T-helper 9 cell (primary cell): ENCODE measurements at places on chromosomes 5 and 9.

- DNase-seq, result no peak
These were observed 137.6 kb downstream of the ADGRV1 start for GRCh38 chr5:90696153-90696552.

DNA sequence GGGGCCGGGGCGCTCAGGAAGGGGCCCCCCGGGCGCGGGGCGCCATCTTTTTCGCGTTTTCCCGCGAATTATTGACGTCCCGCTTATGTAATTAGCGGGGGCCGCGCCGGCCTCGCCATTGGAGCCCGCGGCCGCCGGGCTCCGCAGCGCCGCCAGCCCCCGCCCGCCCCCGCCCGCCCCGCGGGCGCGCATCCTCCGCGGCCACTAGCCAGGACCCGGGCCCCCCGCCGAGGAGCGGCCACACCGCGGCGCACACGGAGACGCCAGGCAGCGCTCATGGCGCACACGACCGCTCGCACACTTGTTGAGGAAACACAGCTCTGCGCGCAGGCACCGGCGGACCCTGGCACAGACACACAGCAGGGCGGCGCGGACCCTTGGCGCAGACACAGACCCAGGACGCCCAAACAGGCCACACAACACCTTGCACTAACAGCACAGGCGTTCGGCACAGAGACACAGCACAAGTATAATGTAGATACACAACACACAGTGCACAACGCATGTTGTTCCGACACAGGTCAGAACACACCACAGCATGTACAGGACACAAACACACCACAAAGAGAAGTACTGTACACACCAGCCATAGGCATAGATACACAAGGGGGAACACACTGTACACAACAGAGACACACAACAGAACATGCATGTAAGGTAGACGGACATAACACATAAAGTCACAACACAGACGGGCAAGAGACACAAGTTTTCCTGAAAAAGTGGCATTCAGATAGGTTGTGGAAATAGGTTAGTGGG, 467 bp upstream of the PHF19 start:
- peak; percentile 54 for DNase-seq

GRCh38 chr5:40733434-40733833, 22.3 kb downstream of the TTC33 start:
- no peak for DNase-seq

DNA sequence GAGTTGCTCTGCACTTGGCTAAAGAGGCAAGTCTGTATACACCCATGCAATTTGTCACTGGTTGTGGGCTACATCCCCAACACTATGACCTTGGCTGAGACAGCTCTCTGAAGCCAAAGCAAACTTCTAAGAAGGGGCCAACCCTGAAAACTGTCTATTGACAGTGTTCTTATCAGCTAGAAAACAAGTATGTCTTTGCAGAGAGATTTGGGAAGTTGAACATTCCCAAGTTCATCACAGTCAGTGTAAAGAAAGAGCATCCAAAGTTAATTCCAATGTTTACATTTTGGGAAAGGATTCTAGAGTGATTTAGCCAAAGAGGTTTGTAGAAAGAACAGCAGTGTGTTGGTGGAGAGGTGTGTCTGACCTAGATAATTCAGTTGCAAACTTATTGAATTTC, 711.1 kb upstream of the CHD1 start:
- no peak for DNase-seq
